ENCODE measurements at places on chromosomes 3 and 15.

DNA sequence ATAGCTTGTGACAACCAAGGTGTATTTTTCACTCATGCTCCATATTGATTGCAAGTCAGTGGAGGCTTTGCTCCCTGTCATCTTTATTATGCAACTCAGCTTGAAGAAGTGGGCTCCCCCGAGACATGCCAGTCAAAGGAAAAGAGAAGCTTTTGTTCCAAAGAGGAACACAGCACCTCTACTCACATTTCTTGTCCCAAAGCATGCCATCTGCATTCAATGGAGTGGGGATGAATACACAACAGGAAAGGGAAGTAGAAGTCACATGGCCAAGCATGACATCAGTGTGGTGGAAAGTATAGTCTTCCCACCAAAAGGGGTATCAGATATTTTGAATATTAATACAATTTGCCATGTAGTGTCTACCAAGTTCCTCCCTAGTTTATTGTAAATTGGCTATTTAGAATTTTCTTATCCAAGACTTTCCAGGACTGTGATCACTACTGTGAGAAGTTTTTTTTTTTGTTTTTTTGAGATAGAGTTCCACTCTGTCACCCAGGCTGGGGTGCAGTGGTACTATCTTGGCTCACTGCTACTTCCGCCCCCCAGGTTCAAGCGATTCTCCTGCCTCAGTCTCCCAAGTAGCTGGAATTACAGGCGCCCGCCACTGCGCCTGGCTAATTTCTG is 114.5 kb downstream of the GMPS start:
- DNase-seq = no peak

GRCh38 chr3:69791106-69791505 is 51.8 kb downstream of the MITF start:
- DNase-seq = no peak

- DNase-seq = no peak
Measured at GRCh38 chr3:85725809-85726208, 767.0 kb downstream of the CADM2 start.

DNA sequence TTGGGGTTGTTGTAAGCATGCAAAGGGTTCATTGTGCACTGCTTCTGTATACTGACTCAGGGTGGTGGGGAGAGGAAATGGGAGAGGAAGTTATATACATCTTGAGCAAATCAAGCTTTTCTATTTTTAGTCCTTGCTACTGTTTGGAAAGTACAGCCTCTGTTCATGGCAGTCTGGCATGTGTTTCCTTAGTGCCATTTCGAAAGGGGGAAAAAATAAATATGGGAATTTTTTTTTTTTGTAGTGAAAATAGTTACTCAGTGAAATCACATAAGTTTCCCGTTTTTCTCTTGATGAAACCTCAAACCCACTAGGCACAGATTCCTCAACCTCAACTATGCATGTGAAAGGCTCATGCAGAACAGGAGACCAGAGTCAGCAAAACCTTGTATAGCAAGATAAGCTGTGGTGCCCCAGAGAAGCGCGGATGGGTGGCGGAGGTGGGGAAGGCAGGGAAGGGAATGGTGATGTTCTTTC is 353.3 kb downstream of the LPP start:
- DNase-seq = no peak

- DNase-seq = no peak
Measured at GRCh38 chr15:78207641-78208340, 26.6 kb downstream of the ACSBG1 start.

DNA sequence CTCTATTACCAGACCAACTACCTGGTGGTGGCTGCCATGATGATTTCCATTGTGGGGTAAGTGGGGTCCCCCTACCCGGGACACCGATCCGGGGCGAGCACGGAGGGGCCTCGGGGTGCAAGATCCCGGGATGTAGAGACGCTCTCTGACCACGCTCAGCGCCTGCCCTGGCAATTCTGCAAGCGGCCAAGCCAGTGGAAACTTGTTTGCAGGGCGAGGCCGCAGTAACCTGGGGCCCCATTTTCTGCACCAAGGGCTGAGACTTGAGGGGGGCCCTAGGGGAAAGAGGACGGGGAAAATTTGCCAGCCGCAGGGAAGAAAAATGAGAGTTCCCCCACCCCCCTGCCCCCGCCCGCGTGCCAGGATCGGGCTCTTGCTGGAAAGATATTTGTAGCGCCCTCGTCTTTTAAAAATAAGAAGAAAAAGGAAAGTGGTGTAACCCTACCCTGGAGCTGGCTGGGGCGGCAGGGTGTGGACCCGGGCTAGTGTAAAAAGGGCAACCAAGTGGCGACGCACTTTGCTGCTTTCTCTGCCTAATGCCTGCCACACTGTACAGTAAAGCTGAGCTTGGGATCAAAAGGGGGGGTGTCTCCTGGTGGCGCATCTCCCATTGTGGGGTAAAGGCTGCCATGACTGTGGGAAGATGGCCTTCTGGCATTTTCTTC is 563 bp downstream of the ARL6IP5 start:
- DNase-seq = no peak

GRCh38 chr3:14663396-14664135 is 11.4 kb upstream of the C3orf20 start:
- DNase-seq = no peak

GRCh38 chr3:99933971-99934750 is 116.5 kb downstream of the CMSS1 start:
- DNase-seq = no peak

- DNase-seq = no peak
Measured at GRCh38 chr15:70060214-70060992, 37.3 kb downstream of the TLE3 start.

DNA sequence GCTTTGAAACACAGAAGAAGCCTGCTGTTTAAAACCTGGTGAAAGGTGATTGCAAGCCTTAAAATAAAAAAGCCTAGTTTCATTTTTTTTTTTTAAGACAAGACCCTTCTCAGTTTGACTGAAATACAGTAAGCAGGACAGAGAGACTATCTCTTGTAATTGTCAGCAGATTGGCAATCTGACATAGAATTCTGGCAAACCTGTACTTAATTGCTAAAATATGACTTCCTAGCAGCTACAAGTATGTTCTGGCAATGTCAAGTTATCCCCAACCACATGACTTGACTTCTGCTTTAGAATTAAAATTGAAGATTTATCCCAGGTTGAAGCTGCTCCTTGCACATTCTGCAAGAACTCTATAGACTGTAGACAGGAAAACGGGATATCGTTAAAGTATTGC is 232.8 kb upstream of the NR2F2 start:
- no peak for DNase-seq

- peak; percentile 83 for DNase-seq
Measured at GRCh38 chr3:133040696-133041523, 2.7 kb downstream of the TMEM108 start.

- DNase-seq = no peak
Measured at GRCh38 chr3:124999317-124999716, 56.5 kb downstream of the HEG1 start.

DNA sequence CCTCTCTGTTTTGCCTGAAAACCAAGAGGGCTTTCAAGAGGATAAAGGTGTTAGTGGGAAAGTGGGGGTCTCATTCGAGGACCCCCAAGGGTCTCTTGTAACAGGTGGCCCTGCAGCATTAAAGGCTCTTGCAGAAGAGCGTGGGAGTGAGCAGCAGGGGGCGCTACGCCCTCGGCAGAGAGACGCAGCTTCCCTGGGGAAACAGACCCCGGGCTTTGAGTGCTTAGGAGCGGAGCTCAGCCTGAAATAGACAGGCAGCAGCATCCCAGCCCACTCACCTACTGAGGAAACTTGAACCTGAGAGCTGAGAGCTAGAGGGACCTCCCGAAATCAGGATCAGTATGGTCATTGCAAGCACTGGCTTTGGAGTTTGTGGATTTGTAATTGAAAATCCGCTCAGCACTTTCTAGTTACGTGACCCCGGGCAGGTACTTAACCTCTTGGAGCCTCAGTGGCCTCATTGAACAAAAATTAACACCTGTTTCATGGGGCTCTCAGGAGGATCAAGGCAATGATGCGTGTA is 25.7 kb downstream of the RPLP1 start:
- peak; percentile 70 for DNase-seq

- DNase-seq = no peak
Measured at GRCh38 chr3:197692641-197693040, 44.1 kb downstream of the RUBCN start.

GRCh38 chr15:49901996-49902684 is 216.9 kb downstream of the ATP8B4 start:
- DNase-seq = no peak

DNA sequence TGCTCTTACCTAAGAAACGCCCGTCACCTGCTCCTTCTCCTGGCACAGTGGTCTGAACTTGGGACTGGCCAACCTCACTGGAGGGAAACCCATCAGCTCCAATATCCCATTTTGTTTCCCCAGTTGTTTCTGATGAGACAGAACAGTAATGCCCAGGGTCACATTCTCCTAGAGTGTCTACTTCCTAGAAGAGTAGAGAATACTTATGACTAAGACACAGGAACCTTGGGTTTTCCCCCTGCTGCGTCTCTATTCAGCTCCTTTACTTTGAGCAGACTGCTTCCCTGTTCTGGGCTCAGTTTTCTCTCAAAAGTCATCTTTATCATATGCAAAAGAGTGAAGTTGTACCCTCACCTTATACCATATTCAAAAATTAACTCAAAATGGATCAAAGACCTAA is 79.4 kb downstream of the POLR2M start:
- no peak for DNase-seq

DNA sequence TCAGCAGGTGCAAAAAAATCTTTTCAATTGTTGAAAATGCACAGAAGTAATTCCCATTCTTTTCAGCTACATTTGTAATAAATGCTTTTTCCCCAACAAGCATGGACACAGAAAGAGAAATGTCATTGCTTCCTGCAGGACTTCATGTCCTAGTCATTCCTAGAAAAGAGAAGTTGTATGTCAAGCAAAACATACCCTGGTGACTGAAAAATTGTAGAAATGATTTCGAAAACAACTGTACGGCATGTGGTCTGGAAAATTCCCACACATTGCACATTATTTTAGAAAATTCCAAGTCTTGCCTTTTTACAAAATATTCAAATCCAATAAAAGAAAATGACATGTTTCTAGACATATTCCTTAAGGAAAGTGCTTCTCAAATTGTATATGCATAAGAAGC is 50.4 kb upstream of the ALCAM start:
- DNase-seq = no peak

DNA sequence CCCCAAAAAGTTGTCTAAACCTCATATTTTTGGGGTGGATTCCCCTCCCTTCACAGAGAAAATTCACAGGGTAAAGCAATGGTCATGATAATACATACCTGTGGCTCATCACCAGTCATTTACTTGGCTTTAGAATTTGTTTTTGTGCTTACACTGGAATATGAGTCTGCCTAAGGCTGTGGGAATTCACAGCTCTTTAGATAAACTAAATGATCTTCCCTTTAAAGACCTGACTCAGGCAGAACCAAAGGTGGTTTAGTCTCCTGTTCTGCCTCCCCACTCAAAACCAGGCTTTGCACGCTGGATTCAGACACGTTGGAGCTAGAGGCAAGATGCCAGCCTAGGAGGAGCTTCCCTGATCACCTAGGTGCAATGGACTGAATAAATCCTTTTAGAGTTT is 40.3 kb upstream of the BNC1 start:
- DNase-seq = no peak

GRCh38 chr3:159632851-159633250 is 355.8 kb upstream of the IL12A start:
- no peak for DNase-seq

DNA sequence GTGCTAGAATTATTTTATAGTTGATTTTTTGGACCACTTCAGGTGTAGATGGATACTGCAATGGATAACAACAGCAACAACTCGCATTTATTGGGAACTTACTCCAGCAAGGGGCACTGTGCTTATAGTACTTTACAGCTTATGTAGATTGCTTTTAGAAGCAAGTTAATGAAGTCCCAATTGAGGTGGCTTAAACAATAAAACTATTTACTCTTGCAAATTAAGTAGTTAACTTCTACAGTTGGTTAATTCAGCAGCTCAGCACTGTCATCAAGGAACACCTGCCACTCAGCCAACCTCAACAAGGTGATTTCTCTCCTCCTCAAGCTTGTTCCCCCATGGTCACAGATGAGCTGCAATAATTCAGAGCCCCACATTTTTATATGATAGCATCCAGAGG is 124.1 kb downstream of the RASA2 start:
- DNase-seq = no peak

- peak; percentile 4 for DNase-seq
Measured at GRCh38 chr3:170355738-170356595, 1.5 kb upstream of the SKIL start.

DNA sequence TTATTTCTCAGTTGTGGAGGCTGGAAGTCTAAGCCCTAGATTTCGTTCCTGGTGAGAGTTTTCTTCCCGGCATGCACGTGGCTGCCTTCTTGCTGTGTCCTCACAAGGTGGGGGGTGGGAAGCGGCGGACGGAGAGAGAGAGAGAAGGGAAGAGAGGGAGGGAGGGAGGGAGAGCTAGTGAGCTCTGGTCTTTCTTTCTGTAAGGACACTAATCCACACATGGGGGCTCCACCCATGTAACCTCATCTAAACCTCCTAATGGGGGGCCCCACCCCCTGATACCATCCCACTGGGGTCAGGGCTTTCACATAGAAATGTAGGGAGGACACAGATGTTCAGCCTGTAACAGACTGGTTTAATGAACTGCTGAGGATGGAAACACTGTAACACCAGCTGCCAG is 7.3 kb downstream of the FBLN2 start:
- no peak for DNase-seq

GRCh38 chr15:100663915-100664281 is 61.5 kb downstream of the ASB7 start:
- DNase-seq = no peak

- DNase-seq = no peak
Measured at GRCh38 chr3:23219117-23219516, 16.0 kb downstream of the UBE2E2 start.

DNA sequence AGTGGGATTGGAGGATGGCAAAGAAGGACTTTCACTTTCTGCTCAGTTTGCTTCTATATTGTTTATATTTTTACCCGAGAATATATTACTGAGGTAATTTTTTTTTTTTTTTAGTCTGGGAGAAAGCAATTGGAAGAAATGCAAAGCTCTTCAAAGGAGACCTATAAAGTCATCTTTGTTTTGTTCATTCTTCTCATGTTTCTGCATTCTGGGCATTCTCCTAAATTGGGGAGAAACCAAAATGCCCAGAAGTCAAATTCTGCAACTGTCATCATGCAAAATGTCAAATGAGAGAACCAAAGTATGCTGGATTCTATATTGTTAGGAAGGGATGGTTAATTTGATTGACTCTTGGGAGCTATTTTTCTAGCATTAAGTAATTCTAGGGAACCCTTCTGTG is 168.3 kb upstream of the TSC22D2 start:
- no peak for DNase-seq

DNA sequence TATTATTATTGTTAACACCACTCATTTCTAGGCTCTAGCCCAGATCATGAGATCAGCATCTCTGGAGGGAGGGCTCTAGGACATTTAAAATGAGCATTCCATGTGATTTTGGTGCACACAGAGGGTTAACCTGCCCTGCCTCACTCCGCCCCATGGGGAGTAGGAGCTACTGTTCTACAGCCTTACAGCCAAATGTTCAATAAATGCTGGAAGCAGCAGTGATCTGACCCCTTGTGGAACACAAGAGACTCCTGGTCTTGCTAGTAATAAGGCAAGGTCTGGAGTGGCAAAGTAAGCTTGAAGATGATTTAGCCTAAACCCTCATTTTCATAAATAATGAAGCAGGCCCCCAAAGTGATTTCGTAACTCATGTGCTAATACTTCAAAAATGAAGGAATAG is 166.4 kb upstream of the EOMES start:
- no peak for DNase-seq

All from neuronal stem cell (in vitro differentiated cells).